ENCODE measurements at places on chromosomes 2 and 18. TPM values are rescaled to one million over a fixed set of nuclear protein-coding genes. Genes with fewer than 3 reads are reported as not detected.

Gene SLC5A7
- total RNA-seq, result not detected

Gene TPO
- 0.22 TPM for total RNA-seq

DNA sequence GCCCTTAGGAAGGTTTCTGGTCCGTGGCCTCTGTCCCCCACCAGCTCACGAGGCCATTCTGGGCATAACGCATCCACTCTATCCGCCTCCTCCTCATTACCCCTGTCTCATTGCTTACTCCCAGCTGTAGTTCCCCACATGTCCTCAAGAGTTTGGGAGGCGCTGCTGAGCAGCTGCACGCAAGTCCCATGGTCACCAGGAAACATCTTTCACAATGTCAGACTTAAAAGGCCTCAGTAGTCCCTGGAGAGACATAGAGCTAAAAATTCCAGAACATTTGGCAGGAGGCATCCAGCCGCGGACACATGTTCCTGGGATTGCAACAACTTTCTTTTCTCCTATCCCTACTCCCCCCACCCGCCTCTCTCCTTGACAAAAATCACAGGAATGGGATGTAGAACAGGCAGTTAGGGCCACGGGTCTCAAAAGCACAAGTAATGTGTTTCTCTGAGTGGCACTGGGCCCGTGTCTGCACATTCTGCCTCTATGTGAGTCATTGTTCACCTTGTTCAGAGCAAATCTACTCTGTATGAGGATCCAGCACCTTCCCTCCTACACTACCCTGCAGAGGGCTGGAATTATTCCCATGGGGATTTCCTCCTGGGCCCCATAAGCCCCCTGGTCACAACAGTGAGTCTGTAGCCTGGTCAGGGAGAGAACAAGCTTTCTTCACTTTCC is 8.1 kb downstream of the LBH start:
- peak; percentile 61 for DNase-seq

DNA sequence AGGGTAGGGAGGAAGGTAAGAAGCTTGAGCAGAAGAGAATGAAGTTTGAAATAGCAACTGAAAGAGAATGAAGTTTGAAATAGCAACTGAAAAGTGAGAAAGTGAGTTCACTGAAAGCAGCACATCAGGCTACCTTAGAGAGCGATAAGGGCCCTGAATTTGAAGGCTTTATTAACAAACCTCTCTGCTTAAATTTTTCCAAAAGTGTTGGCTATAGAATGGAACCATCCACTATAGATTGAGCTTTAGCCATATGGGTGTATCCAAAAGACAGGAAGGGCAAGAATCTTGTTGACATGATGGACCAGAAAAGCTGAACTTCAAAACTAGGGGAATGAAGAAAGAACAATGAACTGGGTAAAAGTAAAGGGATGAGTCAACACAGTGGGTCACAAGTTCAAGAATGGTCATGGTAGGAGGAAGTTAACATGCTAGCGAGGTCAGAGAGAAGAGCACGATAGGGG is 122.5 kb downstream of the ASXL3 start:
- no peak for DNase-seq

DNA sequence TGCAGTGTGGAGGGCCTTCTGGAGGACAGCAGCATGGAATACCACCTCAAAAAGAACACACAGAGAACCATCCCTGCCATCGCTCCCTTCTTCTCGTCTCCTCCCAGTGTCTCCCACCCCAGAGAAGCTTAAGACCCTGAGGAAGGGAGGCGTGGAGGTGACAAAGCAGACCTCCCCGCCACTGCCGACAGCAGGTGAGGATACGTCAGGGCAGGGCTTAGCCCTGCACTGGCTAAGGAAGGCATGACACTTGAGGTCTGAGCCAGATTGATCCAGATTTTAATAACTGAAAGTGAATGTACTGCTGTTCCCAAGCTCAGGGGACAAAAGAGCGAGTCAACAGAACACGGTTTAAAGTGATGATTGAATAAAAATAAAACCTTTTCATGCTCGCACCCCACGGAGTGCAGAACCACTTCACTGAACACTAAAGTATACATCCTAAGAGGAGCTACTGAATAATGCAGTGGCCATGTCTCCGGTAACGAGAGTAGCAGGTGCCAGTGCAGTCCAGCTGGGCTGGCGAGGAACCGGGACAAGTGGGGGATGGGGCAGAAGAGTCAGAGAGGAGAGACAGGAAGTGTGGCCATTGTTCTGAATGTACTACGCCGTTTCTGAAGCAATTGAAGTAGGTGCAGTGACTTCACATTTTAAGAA is 391.0 kb downstream of the CDH2 start:
- no peak for DNase-seq
